ENCODE measurements at places on chromosomes 7 and 10.

DNA sequence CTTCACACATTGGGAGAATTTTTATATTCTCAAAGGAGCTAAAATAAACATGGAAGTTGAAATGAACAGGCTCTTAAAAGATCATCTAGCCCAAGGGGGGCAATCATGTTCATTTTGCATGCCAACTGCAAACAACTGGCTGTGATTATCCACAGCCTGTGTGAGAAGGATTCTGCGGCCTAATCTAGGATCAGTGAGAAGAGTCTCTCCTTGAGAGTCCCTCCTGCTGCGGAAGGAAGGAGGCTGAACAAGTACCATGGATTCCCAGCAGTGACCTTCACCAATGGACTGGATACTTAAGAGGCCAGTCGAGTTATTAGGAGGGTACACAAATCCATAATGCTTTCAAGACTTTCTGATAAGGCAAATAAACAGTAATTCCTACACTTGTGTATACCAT is 76.7 kb downstream of the IGF2BP3 start:
- no peak for DNase-seq

DNA sequence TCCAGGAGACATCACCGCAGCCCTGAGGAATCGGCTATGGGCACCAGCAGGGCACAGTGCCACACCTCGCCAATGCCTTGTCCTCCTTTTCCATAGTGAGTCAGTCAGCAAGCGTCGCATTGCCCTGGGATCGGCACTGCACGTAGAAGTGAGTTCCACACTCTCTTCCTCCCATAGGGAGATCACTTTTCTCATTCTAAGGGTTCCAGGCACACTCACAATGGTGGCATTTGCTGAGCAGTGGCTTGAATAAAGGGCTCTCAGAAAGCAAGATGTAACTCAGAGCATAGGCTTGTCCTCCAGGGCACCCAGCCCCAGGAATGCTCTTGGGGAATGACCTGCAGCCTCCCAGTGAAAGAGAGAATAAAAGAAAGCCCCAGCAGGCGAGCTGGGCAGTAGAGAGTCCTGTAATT is 1.1 kb upstream of the VIM start:
- DNase-seq = no peak

DNA sequence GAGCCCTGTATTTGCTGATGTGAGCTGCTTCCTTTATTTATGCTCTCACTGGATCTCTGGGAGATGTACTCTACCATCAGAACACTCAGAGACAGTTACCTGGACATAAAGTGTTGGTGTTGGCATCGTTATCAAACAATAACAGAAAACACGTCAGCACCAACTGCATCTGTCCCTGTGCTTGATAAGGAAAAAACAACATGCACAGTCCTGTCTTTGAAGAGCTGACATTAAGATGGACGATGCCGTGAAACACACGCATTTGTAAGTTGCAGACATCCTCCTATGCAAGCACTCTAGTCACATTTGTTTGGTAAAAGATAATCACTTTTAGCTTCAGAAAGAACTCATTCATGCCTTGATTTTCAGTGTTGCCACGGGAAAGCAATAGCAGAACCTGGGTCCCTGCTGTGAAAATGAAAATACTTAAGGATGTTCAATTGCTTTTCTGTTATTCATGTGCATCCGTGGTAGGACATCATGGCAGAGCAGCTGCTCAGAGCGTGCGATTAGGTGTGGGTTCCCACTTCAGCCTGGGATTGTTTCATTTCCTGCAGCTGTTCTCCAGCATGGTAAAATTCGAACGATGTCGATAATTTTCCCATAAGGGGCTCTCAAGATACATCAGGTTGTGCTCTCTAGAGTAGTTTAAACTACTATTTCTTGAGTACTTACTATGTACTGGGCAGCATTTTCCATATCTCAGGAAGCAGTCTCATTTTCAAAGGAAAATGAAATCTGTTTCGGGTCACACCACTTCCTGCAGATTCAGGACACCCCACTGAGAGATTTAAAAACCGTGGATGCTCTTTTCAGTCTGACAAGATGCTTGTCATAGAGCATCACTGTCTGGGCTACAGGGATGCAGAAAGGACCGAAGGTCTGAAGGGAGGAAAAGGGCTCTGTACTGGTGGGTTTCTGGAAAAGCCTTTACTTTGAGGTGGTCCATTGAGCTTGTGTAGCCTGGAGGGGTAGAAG is 248.7 kb downstream of the CAMK1D start:
- DNase-seq = no peak

- DNase-seq = no peak
Measured at GRCh38 chr10:127836966-127837365, 55.8 kb downstream of the CLRN3 start.

GRCh38 chr7:16422103-16422435 is 731 bp upstream of the CRPPA start:
- DNase-seq = no peak

- DNase-seq = no peak
Measured at GRCh38 chr10:72812415-72812752, 81.2 kb upstream of the OIT3 start.

DNA sequence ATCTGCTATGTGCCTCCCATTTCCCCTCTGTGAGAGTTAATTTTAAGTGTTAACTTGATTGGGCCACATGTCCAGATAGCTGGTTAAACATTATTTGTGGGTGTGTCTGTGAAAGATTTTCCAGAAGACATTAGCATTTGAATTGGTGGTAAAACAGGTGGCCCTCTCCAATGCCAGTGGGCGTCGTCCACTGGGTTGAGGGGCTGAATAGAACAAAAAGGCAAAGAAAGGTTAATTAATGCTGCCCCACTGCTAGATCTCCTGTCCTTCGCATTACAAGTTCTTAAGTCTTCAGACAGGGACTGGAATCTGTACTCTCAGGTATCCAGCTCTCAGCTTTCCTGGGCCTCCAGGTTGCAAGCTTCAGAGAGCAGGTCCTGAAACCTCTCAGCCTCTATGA is 1160.9 kb upstream of the LRRN3 start:
- DNase-seq = no peak

DNA sequence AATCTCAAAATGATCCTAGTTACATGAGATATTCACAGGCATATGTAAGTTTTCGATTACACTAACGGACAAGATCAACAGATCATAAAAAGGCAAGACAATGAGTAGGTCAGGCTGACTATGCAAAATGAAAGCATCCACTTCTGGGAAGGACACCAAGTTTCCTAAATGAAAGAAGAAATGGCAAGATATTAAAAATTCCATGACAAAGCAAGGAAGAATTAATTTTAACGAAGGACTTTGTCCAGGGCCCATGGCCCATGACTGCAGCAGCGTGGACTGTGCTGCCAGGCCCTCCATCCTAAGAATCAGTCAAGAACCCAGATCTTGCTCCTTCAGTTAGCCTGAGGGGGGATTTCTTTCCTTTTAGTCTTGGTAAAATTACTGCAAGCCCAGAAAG is 182.4 kb upstream of the FRMD4A start:
- no peak for DNase-seq

DNA sequence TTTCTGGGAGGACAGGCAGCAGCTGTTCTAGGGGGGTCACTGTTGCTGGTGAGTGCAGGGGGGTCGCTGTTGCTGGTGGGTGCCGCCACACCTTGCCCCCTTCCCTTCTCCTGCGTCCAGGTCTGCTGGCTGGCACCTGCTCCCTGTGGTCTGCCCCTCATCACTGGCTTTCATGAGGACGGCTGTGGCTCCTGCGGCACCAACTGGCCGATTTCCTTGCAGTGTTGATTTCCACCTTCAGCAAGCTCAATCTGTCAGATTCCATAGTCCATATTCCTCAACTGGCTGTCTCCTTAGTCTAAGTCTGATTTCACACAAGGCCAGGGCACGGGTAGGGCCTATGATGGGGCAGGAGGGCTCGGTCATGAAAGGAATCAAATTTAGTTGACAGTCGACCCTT is 23.4 kb upstream of the GRB10 start:
- DNase-seq = no peak

GRCh38 chr7:52764492-52765169 is 270.8 kb upstream of the POM121L12 start:
- no peak for DNase-seq

DNA sequence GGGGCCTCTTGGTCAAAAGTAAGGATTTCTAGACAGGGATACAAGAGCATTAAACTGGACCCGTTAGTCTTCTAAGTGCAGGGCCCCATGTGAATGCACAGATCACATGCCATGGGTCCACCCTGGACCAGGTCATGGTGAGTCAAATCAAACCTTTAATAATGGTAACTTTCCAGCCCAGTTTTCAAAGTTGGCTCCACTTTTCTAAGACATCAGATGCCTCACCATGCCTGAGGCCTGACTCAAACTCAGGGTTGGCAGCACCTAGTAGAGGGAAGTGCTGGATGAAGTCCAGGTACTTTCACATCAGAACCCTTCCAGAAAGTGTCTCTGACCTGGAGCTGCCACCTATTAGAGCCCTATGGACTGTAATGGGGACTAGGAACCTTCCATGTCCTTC is 9.7 kb upstream of the SMIM30 start:
- DNase-seq = no peak

GRCh38 chr10:52359441-52359840 is 45.4 kb downstream of the DKK1 start:
- DNase-seq = no peak

DNA sequence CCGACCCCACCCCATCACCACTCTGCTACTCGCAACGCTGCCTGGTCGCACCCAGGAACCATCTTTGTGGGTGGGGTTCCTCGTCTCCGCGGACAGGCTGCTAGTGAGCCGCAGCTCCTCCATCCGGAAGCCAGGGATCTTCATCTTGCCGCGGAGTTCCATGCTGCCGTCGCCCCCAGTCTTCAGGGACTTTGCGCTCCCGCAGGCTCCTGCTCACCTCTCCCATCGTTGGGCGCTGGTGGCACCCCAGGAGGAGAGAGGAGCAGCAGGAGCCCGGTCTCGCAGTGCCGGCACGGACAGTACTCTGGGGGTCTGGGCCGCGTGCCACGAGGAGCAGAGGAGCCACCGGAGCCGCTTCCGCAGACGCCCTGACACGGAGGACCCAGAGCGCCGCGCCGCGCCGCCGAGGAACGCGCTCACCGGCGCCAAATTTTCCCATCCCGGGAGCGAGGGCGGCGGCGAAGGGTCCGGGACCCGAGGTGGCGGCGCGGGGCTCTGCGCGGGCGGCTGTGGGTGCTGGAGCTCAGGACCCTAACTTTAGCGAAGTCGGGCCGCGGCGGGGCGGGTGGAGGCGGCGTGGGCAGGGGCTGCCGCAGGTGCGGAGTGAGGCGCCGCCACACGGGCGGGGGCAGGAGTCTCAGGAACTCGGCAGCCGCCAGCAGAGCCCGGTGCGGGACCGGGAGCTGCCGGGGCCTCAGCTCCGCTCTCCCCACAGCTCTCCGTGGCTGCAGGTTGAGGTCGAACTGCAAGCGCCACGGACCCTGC is 750.1 kb upstream of the SORCS1 start:
- DNase-seq = no peak

DNA sequence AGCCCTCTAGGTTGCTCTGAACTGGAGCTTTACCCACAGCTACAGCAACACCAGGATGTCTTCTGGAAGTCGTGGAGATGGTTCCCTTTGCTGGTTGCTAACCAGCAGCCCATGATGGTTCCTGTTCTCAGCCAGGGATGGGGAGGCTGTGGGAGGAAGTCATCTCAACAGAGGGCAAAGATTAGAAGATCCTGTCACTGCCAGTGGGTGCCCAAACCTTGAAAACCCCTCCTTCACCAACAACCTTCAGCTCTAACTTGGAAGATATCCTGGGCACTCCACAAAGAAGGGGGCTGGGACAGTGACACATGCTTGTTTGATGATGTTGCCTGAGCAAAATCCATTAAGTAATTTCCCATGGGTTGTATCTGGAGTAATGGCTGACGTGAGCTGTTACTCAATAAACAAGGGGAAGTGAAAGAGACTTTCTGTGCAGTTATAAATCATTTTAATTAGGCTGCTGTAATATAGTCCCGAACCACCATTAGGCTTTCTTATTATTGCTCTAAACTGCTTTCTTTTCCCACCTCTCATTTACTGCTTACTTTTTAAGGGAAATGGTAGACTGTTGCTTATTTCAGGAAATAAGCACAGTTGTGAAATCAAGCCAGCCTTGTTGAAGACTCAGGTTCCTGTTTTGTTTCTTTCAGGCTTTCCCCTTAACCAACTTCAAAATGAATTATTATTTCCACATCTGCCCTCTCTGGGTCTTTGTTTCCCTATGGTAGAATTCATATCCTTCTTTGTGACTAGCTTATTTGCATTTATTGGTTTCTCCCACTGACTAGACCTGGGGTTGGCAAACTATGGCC is 124.8 kb downstream of the PPP1R17 start:
- DNase-seq = no peak

DNA sequence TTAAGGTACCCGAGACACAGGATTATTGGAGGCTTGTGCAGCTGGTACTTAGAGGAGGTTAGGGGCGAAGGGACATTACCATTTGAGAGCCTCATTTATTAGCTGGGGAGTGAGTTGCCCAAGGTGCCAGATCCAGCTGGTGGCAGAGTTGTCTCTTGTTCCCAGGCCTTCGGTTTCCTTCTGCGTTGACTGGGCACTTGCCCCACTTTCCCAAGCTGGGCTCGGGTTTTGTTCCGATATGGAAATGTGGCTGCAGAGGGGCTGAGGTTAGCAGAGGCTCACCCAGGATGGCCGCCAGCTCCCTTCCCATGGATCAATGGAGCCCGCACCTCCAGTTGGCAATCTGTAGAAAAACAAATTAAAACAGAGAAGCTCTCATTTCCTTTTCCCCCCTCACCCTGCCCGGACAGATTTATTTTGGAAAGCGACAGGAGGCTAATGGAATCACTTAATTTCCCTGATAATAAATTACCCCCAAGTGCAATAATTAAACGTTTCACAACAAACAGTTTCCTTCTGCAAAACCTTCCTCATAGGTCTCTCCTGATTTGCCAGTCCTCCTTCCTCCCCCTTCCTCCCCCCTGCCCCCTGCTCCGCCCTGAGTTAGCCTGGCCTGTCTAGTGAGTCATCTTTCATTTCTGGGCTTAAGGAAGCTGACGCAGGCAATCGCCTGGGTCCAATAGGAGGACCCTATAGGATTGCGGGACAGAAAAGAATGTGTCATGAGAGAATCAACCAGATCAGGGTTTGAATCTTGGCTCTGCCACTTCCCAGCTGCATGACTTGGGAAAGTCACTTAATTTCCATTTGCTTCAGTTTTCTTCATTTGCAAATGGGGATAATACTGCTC is 51.7 kb downstream of the ADRA2A start:
- DNase-seq = no peak
